Activated CD4-positive, alpha-beta T cell treated with anti-CD3 and anti-CD28 coated beads for 36 hours (primary cell): ENCODE measurements at places on chromosomes 7 and 10.

- DNase-seq, result no peak
Observed at GRCh38 chr10:34446049-34446448, 369.0 kb downstream of the PARD3 start.

- peak; percentile 68 for DNase-seq
Observed at GRCh38 chr7:12067156-12067831, 143.8 kb upstream of the TMEM106B start.

DNA sequence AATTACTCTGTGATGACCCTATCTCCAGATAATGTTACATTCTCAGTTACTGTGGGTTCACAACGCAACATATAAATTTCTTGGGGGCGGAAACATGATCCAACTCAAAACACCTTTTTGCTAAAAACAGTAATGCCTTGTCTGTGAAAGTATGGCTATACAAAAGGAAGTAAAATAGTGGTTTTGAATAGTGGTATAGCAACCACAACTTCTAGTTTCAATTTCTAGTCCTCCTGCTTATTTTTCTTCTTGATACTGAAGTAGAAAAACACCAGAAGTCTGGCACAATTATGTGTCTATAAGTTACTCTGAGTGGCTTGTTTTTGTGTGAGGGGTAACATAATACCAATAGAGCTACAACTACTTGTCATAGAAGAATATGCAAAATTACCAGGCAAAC is 21.5 kb upstream of the ZNF800 start:
- no peak for DNase-seq

DNA sequence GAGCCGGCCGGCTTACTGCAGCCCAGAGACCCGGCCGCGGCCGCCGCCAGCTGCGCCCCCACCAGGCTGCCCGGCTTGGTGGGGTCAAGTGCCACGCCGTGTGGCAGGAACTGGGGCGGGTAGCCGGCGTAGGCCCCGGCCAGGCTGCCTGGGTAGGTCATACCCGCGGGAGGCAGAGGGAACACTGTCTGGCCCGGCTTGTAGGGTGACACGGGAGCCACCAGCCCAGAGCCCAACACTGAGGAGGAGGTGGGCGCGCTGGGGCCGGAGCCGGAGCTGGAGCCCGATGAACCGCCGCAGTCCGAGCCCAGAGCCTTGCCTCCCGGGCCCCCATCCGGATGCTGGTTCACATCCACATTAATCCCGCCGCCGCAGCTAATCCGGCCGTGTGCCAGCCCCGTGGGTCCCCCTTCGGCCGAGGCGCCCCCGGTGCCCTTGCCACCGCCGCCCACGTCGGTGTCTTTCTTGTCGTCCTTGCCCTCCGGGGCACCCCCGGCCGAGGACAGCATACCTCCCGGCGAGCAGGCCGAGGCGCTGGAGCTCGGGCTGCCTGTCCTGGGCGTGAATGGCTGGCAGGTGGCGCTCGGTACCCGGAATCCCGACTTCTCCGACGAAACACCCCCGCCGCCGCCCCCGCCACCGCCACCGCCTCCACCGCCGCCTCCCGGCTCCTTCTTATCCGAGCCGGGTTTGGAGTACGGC is 2.0 kb downstream of the ZNF503 start:
- peak; percentile 72 for DNase-seq

GRCh38 chr7:52154382-52154781 is 837.8 kb upstream of the COBL start:
- DNase-seq, result no peak
